Astrocyte of the cerebellum (primary cell): ENCODE measurements at places on chromosomes 5 and 9.

GRCh38 chr5:22598796-22599195 lies 254.3 kb downstream of the CDH12 start:
- DNase-seq = no peak

DNA sequence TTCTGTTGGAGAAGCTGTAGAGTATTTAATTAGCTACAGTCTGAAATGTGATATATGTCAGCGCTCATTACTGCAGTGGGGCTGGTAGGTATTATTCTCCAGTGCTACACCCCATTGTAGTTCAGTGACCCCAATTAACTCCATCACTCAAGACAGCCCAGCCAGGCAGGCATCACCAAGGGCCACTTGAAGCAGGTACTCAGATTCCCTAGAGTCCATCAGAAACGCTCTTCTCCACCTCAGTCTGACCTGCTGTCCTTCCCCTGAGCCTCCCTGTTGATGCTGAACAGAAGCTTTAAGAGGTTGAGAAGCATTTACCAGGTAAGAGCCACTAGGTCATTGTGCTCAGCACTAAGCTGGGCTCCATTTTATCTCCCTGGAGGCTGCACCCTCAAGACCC lies 71.8 kb downstream of the GALNT10 start:
- DNase-seq = no peak

GRCh38 chr5:149931992-149932436 lies 12.6 kb downstream of the PDE6A start:
- DNase-seq = no peak

GRCh38 chr5:252546-252945 lies 18.9 kb upstream of the PDCD6 start:
- no peak for DNase-seq

DNA sequence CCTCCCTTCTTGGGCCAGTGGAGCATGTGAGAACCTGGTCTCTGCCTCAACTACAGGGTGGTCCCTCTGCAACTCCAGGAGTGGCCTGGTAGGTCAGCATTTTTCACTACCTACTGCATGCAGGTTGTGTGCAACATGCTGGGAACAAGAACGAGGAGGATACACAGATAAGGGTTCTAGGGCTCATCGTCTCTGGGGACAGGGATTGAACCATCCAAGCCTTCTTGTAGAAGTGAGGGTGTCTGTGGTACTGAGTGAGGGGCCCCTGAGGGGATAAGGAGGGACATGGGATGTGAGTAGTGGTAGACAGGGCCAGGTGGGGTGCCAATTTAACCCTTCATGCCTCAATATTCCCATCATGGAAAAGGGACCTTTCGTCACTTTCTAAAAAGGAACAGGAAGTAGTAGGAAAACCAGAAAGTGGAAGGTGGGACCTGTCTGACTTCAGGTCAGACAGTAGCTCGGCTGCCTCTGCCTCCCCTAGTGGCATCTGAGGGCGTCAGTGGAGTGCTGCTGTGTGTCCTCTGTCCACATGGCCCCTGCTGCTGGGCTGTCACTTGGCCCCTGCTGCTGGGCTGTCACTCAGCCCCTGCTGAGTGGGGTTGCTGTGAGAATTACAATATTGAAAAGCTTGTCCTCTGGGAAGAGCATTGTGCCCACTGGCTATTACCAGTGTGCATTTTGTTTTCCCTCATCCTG lies 48.6 kb upstream of the RNU6ATAC start:
- DNase-seq = no peak

DNA sequence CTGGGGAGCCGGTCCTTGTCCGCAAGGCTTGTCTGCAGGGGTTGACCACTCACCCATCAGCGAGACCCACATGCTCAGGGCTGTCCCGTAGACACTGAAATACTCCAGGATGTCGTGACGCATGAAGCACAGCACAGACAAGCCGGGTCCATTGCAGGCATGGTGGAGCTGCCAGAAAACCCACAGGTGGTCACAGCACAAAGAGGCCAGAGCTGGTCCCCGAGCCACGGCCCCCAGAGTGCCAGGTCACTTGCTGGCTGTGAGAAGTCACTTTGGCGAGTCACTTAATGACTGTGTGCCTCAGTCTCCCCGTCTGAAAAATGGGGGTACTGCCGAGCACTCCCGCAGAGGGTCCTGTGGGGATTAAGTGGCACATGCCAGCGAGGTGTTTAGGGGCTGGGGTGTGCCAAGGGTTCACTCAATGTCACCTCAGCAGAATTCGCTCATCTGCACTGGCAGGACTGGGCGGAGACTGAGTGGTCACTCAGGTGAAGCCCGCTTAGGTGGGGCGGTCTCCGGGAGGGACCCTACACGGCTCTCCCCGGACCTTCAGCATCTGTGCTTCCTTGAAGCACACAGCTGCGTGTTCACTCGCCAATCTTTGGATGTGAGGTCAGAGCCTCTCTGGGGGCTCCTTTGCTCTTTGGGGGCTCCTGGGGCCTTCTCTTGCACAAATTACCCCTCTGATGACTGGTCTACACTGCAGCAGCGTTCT lies 4.5 kb downstream of the MYMK start:
- no peak for DNase-seq

- peak; percentile 55 for DNase-seq
These were observed 19.2 kb upstream of the SMC2 start for GRCh38 chr9:104074876-104075275.

DNA sequence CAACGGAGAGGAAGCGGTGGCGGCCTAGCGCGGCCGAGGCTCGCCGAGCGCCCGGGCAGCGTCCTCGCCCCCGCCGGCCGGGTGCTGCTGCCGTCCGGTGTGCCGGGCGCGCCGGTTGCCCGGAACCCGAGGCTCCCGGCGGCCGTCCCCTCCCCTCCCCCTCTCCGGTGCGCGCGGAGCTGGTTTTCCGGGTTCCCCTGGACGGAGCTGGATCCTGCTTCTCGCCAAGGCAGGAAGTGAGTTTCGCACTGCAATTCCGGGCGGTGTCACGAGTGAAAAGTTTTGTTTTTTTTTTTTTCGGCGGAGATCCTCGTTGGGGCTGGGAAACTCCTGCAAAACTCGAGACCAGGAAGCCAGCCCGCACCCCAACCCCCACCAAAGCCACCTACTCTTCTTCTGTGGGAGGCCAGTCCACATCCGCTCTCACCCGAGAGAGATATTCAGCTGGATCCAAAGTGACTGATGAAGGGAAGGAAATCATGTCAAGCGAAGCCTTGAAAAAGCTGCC lies at the start of gene ERBIN:
TSS of gene ERBIN (plus strand) at position 300 of the 508 bp plus-strand sequence. CDS start 66,144 bp downstream, outside the sequence.
- DNase-seq = peak; percentile 40

DNA sequence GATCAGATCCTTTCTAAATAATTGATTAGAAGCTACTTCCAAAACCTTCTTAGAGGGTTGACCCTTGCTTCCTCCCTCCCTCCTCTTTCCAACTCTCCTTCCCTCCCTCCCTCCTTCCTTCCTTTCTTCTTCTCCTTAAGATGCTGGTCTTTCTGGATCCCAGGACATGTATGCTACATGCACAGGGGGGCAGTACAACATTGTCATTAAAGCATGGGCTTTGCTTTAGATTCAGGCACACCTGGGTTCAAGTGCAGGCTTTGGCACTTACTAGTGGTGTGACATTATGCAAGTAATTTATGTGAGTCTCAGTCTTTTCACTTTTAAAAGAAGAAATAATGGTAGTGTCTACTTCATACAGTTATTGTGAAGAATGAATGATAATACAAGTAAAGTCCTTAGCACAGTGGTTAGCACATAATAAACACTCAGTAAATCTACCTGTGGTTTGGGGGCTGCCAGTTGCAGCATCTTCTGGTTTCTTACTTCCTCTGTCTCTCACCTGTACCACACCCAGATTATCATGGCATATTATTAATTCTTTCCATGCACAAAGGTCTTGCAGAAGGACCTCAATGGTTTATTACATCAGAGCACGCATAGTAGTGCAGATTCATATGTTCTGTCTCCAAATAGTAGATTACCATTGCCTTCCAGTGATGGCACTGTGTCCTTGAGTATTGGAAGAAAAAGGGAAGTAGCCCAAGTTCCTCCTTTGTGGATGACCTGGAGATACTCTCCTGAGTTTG lies 154.1 kb downstream of the ARHGAP26 start:
- DNase-seq = no peak

DNA sequence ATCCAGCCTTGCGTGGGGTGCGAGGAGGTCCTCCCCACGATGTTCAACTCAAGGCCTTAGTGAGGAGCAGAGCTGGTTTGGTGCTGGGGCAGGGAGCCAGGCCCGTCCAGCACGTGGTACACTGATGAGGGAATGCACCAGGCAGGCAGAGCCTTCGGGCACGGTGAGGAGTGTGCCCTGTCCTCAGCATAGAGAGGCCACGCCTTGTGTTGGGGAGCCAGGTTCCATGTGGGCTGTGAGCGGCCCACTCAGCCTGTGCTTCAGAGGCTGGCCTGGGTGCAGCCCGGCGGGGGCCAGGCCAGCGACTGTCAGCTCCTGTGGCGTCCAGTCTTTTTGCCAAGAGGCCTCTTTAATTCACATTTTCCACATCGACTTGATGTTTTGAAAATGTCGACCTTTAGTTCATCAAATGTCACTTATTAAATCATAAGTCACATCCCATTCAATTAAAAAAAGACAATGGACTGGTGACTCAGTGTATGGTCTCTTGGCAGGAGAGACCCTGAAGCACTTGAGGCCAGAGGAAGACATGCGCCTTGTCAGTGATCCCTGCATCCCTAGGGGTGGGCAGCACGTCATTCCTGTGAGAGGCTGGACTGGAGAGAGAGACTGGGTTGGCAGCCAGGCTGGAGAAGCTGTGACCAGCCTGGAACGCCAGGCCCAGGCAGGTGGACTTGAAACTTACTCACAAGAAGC lies 21.7 kb downstream of the ERGIC1 start:
- no peak for DNase-seq

DNA sequence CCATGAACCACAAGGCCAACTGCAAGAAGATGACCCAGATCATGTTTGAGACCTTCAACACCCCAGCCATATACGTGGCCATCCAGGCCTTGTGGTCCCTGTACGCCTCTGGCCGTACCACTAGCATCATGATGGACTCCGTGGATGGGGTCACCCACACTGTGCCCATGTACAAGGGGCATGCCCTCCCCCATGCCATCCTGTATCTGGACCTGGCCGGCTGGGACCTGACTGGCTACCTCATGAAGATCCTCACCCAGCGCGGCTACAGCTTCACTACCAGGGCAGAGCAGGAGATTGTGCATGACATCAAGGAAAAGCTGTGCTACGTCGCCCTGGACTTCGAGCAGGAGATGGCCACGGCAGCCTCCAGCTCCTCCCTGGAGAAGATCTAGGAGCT lies 153.7 kb downstream of the CAVIN4 start:
- no peak for DNase-seq

- DNase-seq = peak; percentile 6
These were observed 341.1 kb downstream of the ZSWIM6 start for GRCh38 chr5:61673007-61673735.

- no peak for DNase-seq
These were observed 9.0 kb downstream of the FCN1 start for GRCh38 chr9:134908524-134909309.

GRCh38 chr5:172003746-172004145 lies 2.7 kb downstream of the FBXW11 start:
- no peak for DNase-seq

- DNase-seq = no peak
These were observed 106.8 kb downstream of the MAPKAP1 start for GRCh38 chr9:125600194-125600593.

DNA sequence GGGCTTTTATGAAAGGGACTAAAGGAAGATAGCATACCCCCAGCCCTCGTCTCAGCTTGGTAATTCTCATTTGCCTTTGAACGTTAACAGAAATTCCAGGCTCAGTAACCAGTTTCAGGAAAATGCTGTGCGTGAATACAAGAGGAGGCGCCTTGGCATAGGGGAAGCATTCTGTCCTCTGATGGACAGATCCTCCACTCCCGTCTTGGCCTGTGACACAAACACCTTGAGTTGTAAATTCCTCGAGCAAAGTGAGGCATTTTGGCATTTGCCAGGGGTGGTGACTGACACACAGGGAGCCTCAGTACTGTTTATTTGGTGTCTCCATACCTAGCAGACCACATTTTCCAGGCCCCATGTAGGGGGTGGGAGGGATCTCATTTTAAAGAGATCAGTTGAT lies 44.8 kb downstream of the APTX start:
- DNase-seq = no peak

DNA sequence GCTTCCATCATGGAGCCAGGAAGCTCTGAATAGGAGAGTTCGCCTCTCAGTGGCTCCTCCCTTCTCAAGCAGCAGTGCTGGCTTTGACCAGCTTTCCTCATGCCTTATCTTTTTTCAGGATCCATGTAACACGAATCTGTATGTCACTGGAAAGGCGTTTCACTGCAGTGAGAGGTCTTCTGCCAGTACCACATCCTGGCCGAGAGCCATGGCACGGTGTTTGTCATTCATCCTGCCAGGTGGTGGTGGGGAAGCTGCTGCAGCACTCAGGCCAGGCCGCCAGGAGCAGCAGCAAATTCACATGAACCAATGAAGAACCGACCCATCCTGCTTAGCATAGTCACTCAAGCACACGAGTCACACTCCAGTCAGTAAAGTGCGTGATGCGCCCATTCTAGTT lies 179.0 kb downstream of the FANCC start:
- DNase-seq = no peak

- DNase-seq = no peak
These were observed 208.0 kb downstream of the CHSY3 start for GRCh38 chr5:130112246-130112645.

DNA sequence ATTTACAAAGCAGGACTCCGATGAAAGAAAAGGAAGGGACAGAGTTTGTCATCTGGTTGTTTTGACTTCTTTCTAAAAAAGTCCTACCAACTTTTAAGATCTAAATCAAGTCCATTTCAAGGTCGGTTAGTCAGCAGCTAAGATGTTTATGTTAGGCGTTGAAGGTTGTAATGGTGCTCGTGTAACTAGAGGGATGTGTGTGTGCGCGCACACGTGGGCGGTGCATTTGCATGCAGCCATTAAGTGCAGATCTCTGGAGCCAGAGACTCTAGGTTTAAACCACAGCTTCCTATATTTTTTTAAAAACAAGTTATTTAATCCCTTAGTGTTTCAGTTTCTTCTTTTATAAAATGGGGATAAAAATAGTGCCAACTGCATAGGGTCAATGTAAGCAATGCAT lies 77.0 kb upstream of the SMIM32 start:
- no peak for DNase-seq

- DNase-seq = no peak
These were observed 20.3 kb upstream of the UNC5A start for GRCh38 chr5:176789873-176790615.

GRCh38 chr9:16561121-16561520 lies 309.3 kb downstream of the BNC2 start:
- no peak for DNase-seq

GRCh38 chr5:157166214-157167213 lies at the start of gene GARIN3:
TSS of gene GARIN3 (minus strand) at chr5:157166264. CDS start at chr5:157166168, 96 bp downstream.
- DNase-seq = no peak

GRCh38 chr9:86287013-86287412 lies 4.7 kb upstream of the ISCA1 start:
- DNase-seq = peak; percentile 43

DNA sequence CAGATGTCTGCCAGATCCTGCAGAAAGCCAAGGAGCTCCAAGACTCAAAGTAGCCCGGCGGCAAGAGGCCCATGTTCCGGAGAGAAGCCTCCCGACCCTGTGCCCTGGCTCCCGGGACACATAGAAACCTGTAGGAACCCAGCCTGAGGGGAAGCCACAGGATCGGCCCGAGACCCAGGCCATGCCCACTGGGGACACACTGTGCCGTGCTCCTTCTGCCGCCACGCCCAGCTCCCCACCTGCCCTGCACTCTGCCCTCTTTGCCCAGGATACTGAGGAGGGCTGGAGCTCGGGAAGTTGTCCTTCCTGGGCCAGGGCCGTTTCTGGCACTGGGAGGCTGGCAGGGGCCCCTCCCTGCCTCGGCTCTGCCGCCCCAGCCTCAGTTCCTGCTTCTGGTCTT lies 10.5 kb upstream of the ENDOG start:
- no peak for DNase-seq

GRCh38 chr5:75363111-75363510 lies 26.1 kb downstream of the HMGCR start:
- DNase-seq = no peak

GRCh38 chr9:13690595-13690994 lies 411.1 kb upstream of the MPDZ start:
- DNase-seq = no peak
